ENCODE measurements at places on chromosomes 12 and 14. TPM values are rescaled to one million over a fixed set of nuclear protein-coding genes. Genes with fewer than 3 reads are reported as not detected.

Gene DLGAP5
- 68.5 TPM for total RNA-seq

Gene HOXC4
- total RNA-seq = 0.17 TPM

Gene GMFB
- 34.5 TPM for total RNA-seq

Gene MYH6
- total RNA-seq = not detected

Gene SMCO3
- total RNA-seq = not detected

Gene RPL36AL
- 319 TPM for total RNA-seq

Gene KRT82
- total RNA-seq = not detected

Gene SLCO1C1
- total RNA-seq = not detected

Gene VDR
- total RNA-seq = 13.4 TPM
